ENCODE measurements at places on chromosomes 2 and 18.

GRCh38 chr2:529424-529823 is 147.8 kb downstream of the TMEM18 start:
- DNase-seq: no peak

GRCh38 chr2:96389736-96390135 is 54.2 kb downstream of the NCAPH start:
- no peak for DNase-seq

DNA sequence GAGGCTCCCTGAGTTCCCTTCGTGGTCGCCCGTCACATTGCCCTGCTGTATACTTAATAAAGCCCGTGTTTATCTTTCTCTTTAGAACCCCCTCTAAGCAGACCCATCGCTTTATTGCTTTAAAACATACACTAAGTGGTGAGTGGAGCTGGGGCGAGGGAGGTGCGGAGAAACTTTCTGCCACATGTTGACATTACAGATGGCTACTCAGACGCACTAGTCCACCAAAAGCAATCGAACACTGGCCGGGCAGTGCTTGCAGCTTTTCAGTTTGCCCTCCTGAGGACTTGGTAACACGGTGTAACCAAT is 859 bp upstream of the COLEC12 start:
- no peak for DNase-seq

DNA sequence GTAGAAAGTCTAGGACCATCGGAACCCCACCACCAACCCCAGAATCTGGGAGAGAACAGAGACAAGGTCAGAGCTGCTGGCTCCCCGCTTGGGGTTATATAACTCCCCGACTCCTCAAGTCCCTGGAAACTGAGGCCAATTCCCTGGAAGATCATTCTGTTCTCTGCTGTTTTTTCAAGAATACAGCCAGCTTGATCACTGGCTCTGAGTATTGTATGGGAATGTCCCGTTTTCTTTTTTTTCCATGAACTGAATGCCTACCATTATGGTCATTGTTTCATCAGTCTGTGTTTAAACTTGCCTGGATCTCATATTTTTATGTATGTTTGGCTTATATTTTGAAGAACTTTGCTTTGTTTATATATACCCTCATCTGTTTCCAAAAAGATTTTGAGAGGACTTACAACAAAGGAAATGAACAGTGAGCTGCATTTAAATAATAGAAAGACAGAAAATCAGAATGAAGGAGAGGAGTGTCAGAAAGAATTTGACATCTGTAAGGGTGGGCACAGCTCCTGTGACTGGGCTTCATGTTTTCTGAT is 90.0 kb upstream of the ALPP start:
- DNase-seq: no peak

DNA sequence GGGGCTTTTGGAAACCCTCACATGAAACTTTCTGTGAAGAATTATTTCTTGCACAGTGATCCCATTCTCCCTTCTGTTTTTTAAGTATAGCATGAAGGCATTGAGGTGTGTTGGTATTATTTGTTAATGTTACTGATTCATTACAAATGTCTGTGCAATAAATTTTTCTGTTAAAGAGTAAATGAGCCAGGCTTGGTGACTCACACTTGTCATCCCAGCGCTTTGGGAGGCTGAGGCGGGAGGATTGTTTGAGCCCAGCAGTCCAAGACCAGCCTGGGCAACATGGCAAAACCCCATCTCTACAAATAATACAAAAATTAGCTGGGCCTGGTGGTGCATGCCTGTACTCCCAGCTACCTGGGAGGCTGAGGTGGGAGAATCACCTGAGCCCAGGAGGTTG is 87.8 kb downstream of the KCTD18 start:
- no peak for DNase-seq

GRCh38 chr18:68505178-68505574 is 209.7 kb downstream of the TMX3 start:
- DNase-seq: no peak

DNA sequence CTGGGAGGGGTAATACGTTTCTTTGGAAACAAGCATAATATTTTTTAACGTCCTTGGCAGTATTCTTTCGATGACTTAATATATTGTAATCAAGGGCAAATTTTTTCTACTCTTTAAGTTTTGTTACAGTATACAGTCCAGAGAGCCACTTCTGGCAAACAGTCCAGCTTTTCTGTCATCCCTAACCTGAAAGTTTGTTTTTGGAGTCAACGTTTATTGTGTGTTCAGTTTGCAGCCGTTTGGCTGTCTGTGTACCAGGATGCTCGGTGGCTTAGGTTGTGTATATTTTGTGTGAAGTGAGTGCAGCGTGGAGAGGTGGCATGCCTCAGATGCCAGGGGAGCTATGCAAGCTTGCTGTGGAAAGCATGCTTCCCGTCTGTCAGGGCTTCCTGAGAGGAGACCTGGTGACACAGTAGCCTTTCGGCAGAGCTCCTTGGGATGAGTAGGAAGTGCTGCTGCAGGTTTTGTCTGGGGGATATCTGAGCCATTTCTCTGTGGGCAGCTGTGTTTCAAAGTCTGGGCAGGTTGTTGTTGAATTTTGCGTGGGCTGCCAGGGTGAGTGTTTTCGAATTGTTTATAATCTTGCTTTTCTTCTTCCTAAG is 14.7 kb downstream of the MAP3K20 start:
- DNase-seq: peak; percentile 50

GRCh38 chr2:219109471-219109870 is 48.8 kb upstream of the IHH start:
- no peak for DNase-seq

DNA sequence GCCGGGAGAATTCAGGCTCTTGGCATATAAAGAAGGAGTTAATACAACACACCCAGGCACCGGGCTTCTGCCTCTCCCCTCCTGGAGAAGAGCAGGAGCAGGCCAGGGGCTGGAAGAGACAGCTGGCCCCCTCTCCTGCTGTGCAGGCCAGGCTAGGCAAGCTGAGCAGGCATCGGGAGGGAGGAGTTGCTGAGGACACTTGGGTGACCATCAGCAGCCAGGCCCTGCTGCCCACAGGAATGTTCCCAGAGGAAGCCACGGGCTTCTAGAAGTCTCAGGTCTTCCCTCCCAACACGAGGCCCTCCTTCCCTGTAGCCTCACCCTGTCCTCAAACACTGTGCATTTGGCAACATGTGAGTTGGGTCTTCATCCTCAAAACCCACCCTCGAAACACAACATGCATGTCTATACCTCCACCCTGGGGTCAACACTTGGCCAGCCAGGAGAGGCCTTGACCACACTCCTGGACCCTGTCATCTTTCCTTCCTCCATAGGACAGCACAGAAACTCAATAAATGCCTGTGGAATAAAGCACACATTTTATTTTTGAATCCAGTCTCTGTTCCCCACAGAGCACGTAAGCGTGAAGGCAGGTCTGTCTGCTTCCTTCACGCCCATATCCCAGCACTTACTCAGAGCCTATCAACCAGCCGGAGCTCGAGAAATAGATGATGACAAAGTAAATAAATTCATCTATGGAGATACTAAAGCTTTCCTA is 433.8 kb upstream of the ID2 start:
- no peak for DNase-seq

- no peak for DNase-seq
Measured at GRCh38 chr18:44548291-44549221, 132.1 kb upstream of the SETBP1 start.

- DNase-seq: no peak
Measured at GRCh38 chr2:43001055-43001378, 208.6 kb upstream of the HAAO start.

GRCh38 chr2:75002007-75002406 is 43.6 kb downstream of the POLE4 start:
- DNase-seq: no peak

DNA sequence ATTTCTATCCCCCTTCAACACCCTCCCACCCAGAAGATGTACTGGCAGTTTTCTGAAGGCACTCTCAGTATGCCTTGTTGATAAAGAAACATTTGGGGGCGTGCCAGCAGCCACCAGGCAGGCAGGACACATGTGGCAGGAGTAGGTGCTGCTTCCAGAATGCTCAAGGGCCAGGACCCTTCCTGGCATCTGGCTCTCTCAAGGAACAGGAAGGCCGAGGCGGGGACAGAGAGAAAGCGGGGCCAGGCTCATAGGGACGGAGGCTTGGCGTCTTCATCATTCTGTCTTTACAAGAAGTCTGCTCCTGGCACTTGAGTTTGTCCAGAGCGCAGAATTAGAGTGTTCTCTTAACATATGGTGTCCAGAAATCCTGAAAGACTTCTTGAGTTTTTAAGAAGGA is 121.6 kb downstream of the FAM210A start:
- DNase-seq: no peak

GRCh38 chr18:10085416-10085815 is 171.6 kb downstream of the VAPA start:
- no peak for DNase-seq

DNA sequence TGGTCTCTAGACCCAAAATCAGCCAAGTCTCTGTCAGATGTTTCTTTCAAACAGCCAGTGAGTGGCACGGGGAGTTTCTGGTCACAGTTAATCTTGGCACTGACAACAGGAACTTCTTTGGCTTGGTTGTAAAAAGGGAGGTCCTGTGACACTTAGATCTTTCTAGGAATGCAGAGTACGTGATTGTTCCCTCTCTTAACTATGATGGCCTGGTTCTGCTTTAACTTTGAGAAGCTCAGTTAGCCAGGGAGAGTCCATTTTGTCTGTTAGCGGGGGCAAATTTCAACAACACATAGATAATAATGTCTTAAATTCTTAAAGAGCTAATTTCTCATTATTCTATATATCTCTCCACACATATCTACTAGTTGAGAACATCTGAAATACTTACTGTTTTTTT is 344.5 kb upstream of the LRRTM4 start:
- no peak for DNase-seq

DNA sequence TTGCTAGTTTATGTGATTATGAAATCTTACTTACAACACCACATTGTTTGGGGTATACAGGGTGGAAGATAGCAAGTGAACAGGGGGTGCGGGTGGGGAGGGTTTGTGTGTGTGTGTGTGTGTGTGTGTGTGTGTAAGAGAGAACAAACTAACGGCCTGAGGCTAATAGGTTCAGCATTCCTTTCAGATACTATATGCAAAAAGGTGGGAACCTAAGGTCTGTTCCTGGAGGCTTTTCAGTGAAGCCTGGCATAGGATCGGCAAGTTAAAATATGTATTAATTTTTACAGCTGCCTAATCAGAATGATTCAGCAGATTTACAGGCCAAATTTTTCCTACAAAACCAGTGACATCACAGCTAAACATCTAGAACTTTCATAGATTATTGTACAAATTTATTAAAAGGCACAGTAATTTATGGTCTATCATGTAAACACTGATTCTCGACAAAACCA is 7.6 kb upstream of the SPDYA start:
- no peak for DNase-seq
